Pulmonary artery endothelial cell (primary cell): ENCODE measurements at places on chromosomes 7 and 10. TPM values are rescaled to one million over a fixed set of nuclear protein-coding genes. Genes with fewer than 3 reads are reported as not detected.

- no peak for DNase-seq
Measured at GRCh38 chr10:24926557-24926956, 25.8 kb downstream of the PRTFDC1 start.

DNA sequence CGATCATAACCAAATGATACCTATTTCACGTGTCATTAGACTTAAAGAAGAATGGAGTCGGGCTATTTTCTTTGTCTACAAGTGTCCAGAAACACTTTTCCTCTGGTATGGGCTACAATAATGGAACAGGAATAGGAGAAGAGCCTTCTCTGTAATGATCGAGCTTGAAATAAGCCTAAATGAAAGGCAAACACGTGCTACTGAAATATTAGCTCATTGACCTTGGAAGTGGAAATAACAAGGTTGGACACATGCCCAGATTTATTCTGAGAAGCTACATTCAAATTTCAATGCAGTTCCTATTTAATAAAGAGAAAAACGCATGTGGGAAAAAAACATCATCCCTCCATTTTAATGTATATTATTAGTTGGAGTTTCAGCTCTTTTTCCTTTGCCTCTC is 254.7 kb upstream of the PTER start:
- DNase-seq, result no peak

- DNase-seq, result no peak
Measured at GRCh38 chr7:4269746-4270145, 412.3 kb upstream of the FOXK1 start.

DNA sequence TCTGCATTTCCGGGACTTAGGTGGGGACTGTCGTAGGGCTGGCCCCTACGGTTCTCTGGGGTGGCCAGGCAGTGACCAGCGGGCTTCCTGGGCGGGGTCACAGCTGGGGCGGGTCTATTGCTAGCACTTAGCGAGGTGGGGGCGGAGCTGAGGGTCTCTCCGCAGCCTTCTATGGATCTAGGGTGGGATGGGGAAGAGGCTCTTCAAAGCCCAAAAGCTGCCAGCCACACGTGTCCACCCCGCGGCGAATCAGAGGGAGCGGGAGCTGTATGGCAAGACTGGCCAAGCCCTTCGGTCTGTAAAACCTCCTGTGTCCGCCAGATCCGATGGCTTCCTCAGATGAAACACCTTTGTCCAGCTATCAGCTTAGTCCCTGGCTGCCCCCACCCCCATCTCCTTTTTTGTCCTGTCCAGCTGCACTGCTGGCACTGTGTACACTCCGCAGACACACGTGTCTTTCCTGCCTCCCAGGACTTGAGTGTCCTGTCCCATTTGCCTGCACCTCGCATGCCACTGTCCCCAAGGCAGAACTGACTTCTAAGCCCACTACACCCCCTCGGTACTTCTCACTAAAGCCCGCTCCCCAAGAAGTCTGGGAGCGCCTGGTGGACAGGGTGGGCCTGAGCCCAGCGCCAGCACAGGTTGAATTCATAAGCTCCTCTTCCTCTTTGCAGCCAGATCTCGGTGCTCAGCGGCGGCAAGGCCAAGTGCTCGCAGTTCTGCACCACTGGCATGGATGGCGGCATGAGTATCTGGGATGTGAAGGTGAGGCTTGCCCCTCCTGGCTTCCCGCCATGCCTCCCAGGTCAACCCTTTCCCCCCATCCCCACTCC is 14.8 kb downstream of the PDAP1 start:
- DNase-seq, result no peak

DNA sequence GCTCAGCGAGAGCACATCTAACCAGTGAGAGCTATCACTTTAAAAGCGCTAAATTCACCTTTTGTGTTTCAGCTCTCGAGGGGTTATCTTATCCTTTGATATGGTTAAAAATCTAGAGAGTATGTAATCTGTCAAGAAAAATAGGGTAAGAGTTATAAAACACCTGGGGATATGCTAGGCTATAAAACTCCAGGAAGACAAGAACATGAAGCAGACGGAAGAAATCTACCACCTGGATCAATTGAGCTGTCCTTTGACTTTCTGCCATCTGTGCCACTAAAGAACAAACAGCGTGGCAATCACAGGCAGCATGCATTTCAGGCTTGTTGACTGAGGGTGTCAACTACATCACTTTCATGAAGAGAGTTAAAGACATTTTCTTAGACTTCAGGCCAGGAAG is 83.1 kb downstream of the ZNF248 start:
- no peak for DNase-seq

DNA sequence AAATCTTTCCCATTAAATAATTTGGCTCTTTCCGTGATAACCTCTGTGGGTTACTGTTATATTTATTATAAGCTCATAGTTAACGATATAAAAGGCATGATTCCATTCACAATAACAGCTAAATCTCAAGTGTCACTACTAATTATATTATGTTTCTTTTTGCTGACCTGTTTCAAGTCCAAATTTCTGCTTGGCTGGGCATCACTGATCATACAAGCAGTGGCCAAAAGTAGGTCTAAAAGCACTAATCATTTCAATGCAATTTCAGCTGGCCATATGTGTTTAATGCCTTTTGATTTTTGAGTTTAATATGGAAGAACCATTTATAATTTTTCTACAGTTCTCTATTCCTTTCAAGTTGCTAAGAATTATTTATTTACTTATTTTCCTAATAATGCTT is 110.7 kb downstream of the SEMA3A start:
- no peak for DNase-seq

DNA sequence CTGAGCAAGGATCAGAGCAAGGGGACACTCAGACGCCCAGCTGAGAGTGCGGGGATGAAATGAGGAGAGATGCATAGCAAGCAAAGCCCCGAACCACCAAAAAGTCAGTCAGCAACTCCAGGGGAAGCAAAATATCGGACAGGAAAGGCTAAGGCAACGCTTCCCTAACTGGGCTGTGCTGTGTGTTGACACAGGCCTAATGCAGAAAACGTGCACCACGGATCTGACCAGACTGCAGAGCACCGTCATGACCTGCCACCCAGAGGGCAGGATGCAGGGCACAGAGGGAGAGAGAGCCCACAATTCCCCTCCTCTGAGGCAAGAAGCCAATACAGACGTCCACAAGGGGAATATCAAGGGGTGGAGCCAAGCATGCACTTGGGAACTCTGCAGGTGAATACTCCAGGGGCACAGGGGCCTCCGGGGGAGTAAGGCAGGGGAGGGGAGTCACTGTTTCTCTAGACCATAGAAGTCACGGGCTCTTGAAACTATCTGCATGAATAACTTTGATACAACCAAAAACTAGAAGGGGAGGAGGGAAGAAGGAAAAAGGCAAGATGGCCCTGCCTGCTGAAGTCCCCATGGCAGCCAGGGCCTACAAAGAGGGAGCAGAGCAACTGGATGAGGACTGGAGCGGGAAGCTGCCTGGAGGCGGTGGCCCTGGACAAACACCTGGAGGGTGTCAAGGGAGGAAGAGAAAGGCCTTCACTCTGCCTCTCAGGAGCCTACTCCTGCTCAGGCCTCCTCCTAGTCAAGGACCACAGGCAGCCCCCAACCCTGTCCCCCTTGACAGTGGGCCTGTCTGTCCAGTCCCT is 26.2 kb downstream of the GRID1 start:
- no peak for DNase-seq

GRCh38 chr7:122423591-122423990 is 119.0 kb upstream of the FEZF1 start:
- no peak for DNase-seq

- no peak for DNase-seq
Measured at GRCh38 chr10:125359401-125359800, 199.0 kb upstream of the CTBP2 start.

GRCh38 chr10:124221356-124222317 is 128.2 kb upstream of the CHST15 start:
- DNase-seq, result no peak

GRCh38 chr10:60513281-60513680 is 123.6 kb upstream of the ANK3 start:
- no peak for DNase-seq

GRCh38 chr7:33711231-33712019 is 193.9 kb upstream of the BMPER start:
- no peak for DNase-seq

DNA sequence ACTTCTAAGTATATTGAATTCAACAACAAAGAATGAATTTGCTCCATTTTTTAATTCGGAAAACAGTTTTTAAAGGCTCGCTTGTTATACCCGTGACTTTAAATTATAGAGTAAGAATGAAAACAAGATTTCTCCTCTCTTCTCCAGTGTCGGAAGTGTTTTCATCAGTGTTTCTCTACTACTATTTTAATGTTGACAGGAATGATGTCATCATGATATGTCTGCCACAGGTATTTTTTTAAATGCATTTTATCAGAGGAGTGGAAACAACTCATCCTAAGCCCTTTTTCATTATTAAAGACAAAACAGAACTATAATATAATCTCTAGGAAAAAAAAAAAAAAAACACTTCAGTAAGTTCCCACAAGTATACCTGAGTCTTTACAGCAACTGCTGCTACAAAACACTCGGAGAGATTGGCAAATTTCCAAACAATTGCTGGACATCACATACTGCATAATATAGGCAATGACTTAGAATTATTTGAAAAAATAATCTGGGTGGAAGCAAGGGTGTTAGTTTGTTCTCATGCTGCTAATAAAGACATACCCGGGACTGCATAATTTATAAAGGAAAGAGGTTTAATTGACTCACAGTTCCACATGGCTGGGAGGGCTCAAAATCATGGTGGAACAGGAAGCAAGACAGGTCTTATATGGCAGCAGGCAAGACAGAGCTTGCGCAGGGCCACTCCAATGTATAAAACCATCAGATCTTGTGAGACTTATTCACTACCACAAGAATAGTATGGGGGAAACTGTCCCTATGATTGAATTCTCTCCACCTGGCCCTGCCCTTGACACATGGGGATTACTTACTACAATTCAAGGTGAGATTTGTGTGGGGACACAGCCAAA is 4.8 kb upstream of the RNF32 start:
- no peak for DNase-seq

The ABCB1 gene
- 5.1 and 5.4 TPM in 2 replicates for total RNA-seq

The AUTS2 gene
- total RNA-seq, result 0.20 and 0.28 TPM in 2 replicates

The CTAGE15 gene
- total RNA-seq, result 0.13 and 0.28 TPM in 2 replicates

The RAB19 gene
- 0.33 TPM in 1 of 2 replicates, not detected in the other for total RNA-seq

The GRID2IP gene
- total RNA-seq, result 0.04 TPM in 1 of 2 replicates, not detected in the other

The ZNF365 gene
- total RNA-seq, result 0.04 and 0.40 TPM in 2 replicates
